Thyroid gland (tissue), 4 donors: ENCODE measurements at places on chromosomes 5 and 9. TPM values are rescaled to one million over a fixed set of nuclear protein-coding genes. Genes with fewer than 3 reads are reported as not detected.

The FABP6 gene
- not detected for total RNA-seq

The LTC4S gene
- 9.6 TPM for total RNA-seq

GRCh38 chr5:139647506-139648204 is 494 bp upstream of the CXXC5 start:
- peaks cover 51% of the 10 kb centered on the region for H3K4me1 ChIP-seq
- no peak overlapping the region for H3K4me3 ChIP-seq
- no peaks in the 10 kb centered on the region for H3K36me3 ChIP-seq
- DNase-seq = peak; percentile 2
- H3K27me3 ChIP-seq = no peaks in the 10 kb centered on the region

- H3K27me3 ChIP-seq = no peaks in the 10 kb centered on the region
- H3K4me3 ChIP-seq = peak overlapping the region; percentile 53
- no peak overlapping the region for H3K27ac ChIP-seq
- DNase-seq = no peak
- H3K4me1 ChIP-seq = peaks cover 8% of the 10 kb centered on the region
- no peaks in the 10 kb centered on the region for H3K36me3 ChIP-seq
Measured at GRCh38 chr5:140967226-140967893, 1.1 kb downstream of the PCDHAC2 start.
